T-helper 1 cell (primary cell): ENCODE measurements at places on chromosomes 3 and 15.
A peak's percentile ranks its signal among the peaks of the same experiment; 100 is the strongest.

DNA sequence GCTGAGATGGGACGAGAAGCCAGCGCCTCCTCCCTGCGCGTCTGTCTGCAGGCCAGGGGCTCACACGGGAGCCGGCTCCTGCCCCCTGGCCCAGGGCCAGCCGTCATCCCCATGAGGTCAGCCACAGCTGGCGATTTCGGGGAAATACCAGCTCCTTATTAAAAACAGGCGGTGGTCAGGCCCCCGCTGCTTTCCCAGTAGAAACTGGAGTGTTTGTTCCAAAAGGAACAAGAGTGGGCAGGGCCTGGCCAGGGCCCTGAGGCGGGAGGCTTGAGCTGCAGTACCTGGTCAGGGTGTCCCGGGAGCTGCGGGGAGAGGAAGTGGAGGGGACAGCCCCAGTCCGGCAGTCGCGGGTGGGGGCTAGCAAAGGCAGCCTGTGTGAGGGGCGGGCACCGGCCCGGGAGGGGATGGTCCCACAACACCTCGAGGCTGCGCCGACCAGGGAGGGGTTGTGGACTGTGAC lies 17.8 kb downstream of the MYL3 start:
- no peak for DNase-seq

DNA sequence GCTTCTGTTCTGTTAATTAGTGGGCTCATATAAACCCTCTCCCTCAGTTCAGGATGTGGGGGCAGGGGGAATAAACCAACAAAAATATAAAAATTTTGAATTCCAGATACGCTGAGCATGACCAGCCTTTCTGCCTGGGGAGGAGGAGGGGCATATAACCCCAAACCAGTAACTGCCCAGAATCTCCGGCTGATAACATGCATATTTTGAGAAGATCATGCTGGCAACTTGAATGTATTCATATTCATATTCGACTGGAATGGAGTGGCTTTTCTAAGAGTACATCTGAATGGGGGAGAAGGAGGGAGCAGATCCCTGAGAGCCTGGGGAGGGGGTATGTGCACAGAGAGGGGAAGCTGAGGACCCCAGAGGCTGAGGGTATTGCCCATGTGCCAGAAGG lies 54.5 kb upstream of the LCTL start:
- no peak for DNase-seq

GRCh38 chr15:40357723-40358470 lies at the start of gene DISP2:
DISP2 (plus strand) TSS chr15:40358219; CDS start chr15:40358322, 103 bp downstream.
- peak; percentile 92 for DNase-seq

- DNase-seq: no peak
Observed at GRCh38 chr3:166456286-166456685, 619.1 kb upstream of the BCHE start.

DNA sequence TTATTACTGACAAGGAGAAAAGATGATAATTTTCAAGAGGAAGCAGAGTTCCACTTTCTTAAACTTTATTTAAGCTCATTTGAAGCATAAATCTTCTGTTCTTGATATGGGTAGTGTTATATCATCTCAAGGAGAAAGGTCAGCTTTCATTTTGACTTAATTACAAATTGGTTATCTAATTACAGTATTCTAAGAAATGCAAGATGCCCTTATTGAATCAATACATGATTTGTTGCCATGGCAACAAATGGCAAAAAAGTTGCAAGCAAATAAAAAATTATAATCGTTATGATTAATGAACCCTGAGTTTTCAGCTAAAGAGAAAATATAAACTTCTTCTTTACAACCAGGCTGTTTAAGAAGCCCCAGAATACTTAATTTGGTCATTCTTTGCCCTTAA lies 622.7 kb downstream of the RBMS3 start:
- no peak for DNase-seq

DNA sequence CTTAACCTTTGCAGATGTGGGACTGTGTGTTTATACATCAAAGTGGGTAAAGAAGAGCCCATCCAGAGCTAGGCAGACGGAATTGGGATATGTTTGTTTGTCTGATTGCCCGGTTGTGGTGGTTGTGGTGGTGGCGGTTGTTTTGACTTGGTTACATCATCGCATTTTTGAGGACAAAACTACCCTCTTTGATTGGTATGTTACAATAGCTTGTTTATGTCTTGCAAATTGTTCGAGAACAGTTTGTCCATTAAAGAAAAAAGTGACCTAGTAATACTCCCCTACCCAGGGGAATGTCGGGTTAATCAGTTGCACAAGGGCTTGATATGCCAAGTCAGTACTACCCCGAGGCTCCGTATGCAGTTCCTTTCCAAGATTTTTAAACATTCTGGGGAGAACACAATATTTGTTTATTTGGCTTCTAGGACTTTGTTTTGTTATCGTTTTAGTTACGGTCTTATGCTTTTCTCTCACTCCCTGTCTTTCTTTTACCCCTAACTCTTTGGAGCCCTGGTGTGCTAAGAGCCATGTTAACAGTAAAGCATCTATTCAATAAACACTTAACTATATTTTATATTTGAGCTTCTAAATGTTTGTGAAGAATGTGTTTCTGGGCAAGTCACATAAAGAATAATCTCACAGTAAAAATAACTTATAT lies 315.4 kb downstream of the LPP start:
- DNase-seq: no peak

DNA sequence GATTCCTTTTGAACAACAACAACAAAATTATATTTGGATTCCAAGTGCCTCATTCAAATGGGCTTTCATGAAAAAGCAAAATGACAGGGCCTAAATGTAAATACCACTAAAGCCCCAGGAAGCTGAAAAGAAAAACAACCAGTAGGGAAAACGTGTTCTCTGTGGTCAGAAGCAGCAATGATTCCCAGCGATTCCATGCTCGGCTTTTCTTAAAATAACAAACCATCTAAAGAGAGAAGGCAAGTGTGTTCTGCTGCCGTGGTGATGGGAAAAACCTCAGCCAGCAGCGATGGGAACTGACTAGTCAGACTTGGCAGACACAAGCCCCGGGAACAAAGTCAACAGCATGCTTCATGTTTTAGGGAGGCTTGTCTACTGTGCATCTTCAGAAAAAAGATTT lies 153.6 kb downstream of the TNIK start:
- DNase-seq: no peak

DNA sequence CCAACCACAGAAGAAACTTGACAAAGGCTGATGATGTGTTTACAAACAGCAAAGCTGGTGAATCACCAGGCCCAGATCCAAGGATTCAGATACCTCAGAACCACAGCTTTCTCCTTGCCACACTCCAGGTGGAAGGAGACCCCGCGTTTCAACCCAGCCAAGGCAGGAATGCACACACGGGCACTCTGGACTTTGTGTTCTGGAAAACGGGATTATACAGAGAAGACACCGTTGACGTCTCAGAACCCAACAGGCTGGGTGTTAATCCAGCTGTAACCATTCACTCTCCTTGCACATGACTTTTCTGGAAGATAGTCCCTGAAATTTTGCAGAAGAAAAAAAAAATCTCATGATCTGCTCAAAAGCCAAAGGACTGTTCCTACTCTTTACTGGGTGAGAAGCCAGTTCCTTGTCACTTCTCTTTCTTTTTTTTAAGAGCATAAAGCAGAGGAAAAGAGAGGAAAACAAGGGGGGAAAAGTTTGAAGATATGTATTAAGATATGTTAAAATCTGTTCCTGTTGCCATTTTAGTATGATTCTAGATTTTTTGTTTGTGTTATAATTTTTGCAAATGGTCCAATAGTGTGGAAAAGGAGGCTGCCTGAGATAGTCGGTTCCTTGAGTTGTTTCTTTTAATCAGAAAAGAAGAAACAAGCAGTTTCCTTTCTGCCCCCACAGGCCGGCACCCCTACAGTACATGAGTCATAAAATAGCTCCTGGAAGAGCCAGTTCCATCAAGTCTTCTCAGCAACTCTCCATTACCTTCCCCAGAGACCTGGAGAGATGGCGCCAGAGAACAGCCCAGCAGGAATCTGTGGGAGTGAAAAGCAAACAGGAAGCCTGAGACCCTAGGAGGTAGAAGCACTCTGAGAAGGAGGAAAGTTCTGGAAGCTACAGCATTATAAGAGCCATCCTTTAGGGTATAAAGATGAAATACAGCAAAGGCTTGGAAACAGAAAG lies 73.1 kb downstream of the RORA start:
- no peak for DNase-seq

DNA sequence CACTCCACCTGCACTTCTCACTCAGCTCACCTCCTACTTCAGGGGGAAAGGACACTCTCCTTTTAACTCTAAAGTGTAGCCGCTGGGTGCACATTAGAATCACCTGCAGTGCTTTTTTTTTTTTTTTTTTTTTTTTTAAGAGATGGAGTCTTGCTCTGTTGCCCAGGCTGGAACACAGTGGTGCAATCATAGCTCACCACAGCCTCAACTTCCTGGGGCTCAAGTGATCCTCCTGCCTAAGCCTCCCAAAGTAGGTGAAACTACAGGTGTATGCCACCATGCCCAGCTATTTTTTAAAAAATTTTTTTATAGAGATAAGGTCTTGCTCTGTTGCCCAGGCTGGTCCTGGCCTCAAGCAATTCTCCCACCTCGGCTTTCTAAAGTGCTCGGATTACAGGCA lies 20.8 kb downstream of the GRAMD2A start:
- DNase-seq: no peak

DNA sequence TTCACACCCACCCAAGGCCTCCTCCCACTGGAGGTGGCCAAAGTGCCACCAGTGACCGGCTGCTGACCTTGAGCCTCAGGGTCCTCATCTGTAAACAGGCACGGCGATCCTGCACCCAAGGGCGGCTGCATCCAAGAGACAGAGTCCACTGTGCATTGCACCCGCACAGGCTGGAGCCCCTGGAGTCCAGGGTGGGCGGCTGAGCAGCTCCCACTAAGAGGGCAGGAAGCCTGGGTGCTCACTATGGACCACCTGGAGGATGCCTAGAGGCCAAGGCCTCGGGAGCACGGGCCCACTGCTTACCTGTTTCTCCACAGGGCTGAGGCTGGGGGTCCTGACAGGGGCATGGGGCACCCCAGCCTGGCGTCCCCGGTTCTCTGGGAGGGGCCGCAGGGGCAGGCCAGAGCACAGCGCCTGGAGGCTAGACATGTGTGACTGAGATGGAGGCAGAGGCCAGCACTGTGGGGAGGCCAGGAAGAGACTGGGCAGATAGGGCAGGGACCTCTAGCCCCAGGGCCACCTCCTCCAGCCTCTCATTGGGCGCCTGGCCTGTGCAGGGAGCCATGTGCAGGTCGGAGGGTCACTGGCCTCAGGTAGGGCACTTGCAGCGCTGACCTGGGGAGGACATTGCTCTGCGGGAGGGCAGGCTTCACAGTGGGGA lies at the start of gene UROC1:
Gene UROC1, minus strand, starts transcription at position 483 of the 661 bp plus-strand sequence. Its CDS starts 54 bp downstream, at position 429.
- no peak for DNase-seq

- no peak for DNase-seq
Observed at GRCh38 chr3:34106379-34106778, 307.9 kb downstream of the PDCD6IP start.

DNA sequence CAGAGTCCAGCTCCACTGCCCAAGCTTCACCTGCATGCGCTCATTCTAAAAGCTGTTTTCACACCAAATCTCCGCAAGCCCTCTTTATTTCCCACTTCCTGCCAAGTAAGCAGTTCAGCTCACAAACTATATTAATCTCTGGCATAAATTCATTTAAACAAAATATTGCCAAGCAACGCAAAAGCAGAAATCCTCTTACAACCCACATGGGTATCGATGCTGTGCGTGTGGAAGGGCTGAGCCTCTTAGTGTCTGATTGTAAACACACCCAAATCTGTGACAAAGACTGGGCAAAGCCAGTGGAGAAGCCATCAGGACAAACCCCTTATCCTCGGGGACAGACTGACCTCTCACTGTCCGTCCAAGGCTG lies 124.3 kb upstream of the ATP2B2 start:
- DNase-seq: no peak

- no peak for DNase-seq
Observed at GRCh38 chr3:116288485-116288884, 156.8 kb downstream of the LSAMP start.

- DNase-seq: no peak
Observed at GRCh38 chr3:129441782-129442181, 1.8 kb downstream of the IFT122 start.

DNA sequence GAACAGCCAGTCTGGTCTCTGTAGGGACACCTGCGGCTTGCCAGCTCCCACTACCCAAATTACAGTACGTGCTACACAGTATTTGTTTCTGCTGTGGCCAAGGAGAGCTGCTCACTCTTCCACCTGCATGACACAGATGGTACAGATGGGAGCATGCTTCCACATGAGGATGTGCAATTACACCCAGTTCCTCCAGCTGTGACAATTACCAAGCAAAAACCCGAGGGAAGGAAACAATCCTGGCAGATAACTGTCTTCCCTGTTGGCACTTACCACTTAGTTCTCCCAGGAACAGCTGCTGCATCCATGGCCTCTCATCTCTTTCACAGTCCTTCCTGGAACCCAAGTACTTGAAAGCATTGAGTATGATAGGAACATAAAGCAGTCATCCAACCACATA lies 34.4 kb downstream of the DET1 start:
- no peak for DNase-seq

- DNase-seq: no peak
Observed at GRCh38 chr15:51131596-51132290, 37.0 kb upstream of the TNFAIP8L3 start.
